ENCODE measurements at places on chromosomes 2 and 18.

- DNase-seq: no peak
Measured at GRCh38 chr2:208101716-208102631, 22.4 kb downstream of the CRYGD start.

- DNase-seq: no peak
Measured at GRCh38 chr2:74841641-74842040, 7.7 kb downstream of the HK2 start.

DNA sequence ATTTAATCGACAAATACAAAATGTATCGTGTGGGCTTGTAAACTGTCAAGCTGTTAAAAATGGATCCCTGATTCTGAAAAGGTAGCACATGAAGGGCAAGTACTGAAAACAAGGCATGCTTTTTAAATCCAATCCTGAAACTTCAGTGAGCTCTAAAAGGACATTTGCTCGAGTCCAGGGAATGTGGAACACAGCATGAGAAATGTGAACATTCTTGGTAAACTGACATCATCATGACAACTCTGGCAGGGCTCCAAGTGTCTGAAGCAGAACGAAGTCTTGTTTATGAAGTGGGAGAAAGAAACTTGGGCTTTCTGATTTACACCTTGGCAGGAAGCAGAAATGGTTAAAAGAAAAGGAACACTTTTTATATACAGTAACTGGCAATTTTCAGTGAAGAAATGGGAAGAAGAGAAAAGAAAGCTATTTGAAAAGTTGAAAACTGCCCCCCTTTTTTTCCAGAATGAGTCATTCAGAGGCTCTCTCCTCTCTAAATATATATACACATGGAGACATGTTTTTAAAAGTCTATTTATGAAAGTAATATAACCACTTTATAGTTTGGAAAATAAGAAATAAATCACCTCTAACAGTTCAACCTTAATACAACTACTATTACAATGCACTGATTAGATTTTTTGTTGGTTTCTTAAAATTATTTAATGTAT, 120.8 kb downstream of the GAREM1 start:
- DNase-seq: peak; percentile 92

GRCh38 chr2:120398051-120398995, 52.4 kb downstream of the INHBB start:
- DNase-seq: no peak

- DNase-seq: no peak
Measured at GRCh38 chr18:54973046-54973445, 13.8 kb upstream of the CCDC68 start.

- DNase-seq: peak; percentile 84
Measured at GRCh38 chr2:218292048-218293014, at the start of gene TMBIM1. Gene TMBIM1 (minus strand): TSS chr2:218292503. CDS start chr2:218282141, 10,362 bp downstream.

DNA sequence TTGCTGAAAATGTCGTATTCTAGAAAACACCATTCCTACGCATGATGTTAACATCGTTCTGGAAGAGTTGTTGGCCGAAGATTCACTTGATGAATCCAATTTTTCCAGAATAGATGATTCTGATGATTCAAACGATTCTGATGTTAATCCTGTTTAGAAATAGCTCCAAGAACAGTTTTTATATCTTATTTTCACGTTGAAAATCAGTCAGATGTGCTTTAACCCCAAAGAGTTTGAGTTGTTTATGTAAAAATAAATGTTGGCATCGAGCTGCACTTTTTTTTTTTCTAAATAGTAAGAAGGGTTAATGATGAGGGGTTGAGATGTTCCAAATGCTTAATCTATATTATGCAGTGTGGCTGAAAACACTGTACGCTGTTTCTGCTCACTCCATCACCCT, 99.9 kb upstream of the LINC00305 start:
- DNase-seq: no peak

DNA sequence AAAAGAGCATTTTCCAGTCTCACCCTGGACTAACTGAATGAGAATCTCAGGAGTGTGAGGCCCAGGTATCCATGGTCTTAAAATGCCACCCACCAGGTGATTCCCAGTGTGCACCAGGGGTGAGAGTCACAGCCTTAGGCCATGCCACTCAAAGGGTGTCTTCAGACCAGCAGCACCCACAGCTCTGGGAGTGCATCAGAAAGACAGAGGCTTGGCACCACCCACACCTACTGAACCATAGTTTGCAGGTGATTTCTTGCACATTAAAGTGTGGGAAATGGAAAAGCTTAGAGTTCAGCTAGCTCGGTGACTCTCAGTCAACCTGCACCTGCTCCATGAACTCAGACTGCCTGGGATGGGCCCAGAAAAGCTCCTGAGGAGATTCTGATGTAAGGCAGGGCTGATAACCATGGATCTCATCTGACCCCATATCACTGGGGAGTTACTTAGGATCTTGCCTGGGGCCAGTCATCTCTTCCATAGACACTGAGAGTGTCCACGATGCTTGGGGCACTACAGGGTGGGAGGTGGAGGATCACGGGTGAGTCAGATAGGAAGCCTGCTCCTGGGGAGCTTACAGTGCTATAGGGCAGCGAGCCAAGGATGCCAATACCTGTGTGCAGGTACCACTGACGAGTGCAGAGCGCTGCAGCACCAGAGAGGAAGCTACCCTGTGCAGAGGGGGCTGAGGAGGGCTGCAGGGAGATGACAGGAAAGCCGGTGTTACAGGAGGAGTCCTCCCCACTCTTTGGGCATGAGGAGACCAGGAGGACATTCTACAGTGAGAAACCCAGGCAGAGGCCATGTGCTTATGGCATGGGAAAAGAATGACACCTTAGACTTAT, 4.6 kb downstream of the IL37 start:
- DNase-seq: no peak

DNA sequence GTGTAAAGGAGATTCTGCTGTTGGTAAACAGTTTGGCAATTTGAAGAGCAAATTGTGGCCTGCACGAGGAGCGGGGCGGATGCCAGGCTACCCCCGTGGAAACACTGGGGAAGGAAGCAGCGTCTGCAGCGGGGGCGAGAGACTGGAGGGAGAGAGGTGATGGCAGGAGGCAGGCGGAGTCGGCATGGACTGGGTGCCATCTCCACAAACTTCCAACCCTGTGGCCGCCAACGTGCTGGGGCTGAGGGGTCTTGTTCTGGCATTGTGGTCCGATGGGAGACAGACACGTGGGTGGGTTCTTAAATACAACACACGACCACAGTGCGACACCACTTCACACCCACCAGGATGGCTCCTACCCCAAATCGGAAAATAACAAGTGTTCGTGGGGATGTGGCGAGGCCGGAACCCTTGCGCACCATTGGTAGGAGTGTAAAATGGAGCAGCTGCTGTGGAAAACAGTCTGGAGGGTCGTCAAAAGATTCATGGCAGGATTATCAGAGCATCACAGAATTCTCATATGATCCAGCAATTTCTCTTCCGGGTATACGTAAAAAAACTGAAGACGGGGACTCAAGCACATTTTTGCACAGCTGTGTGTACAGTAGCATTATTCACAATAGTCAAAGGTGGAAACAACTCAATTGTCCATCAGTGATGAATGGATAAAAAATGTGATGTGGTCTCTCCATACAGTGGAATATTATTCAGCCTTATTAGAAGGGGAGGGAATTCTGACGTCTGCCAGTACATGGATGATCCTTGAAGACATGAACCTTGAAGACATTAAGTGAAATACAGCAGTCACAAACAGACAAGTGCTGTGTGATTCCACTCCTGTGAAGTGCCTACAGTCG, 82.4 kb upstream of the HPCAL1 start:
- no peak for DNase-seq

DNA sequence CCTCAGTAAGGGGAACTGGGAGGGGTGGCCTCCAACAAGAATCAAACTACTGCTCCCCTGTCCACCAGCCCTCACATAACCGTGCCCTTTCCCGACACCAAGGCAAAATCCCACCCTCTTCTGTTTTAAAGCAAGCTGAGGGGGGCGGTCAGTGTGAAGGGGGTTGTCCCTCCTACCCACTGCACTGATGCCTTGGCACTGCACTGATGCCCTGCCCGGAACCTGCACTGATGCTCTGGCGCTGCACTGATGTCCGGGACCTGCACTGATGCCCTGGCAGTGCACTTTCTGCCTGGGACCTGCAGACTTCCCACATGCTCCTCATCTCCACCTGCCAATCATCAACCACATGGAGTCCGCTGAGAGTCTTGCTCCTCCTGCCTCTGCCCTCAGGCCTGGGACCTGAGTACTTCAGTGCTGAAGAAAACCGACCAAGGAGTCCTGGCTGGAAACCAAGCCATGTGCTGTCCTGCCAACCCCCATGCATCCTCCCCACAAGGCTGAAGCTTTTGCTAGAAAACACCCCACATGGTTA, 179.5 kb downstream of the SMAD2 start:
- DNase-seq: no peak

GRCh38 chr2:36376319-36376765, 20.8 kb downstream of the CRIM1 start:
- DNase-seq: peak; percentile 70

DNA sequence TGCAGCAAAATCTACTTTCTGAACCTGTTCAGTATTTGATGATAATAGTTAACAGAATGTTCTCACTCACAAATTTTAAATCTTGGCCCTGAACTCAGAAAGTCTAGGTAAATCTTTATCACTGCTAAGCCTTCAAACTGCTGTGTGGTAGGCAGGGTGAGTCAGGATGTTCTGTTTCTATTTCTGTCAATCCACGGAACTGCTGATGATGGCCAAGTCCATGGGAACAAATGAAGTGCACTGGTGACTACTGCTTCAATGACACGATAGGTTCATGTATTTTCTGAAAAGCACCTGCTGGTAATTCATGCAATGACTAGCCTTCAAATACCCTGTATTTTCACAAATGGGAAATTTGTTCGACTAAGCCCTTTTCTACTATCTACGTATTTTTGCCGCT, 14.2 kb downstream of the NIFK start:
- DNase-seq: no peak

- DNase-seq: peak; percentile 73
Measured at GRCh38 chr2:33521791-33522281, 45.4 kb downstream of the RASGRP3 start.

DNA sequence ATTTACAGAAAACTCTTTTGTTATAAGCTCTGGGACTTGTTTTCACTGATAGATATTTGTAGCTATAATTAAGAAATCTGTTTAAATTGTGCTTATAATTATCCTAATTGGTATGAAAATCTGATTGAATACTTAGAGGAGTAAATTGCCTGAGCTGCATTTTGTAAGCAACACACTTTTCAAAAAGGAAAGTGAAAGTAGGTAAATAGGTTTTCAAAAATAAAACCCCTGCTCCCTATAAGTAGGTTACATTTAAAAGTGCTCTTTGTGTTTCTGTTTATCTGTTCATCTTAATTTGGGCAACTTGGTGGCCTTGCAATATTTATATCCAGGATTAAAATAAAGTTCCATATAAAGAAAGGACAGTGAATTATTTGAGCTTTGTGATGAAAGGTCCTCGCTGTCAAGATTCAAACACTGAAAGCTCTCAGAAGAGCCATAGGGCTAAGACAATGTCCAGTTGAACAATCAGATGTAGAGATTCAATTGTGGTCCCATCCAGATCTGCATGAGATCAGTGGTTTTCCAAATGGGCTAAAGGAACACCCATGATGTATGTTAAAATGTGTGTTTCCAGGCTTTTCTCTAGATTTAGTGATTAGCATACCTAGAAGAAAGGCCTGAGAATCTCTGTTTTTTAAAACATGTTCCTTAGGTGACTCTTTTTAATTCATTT, 371.6 kb downstream of the RPRM start:
- no peak for DNase-seq

DNA sequence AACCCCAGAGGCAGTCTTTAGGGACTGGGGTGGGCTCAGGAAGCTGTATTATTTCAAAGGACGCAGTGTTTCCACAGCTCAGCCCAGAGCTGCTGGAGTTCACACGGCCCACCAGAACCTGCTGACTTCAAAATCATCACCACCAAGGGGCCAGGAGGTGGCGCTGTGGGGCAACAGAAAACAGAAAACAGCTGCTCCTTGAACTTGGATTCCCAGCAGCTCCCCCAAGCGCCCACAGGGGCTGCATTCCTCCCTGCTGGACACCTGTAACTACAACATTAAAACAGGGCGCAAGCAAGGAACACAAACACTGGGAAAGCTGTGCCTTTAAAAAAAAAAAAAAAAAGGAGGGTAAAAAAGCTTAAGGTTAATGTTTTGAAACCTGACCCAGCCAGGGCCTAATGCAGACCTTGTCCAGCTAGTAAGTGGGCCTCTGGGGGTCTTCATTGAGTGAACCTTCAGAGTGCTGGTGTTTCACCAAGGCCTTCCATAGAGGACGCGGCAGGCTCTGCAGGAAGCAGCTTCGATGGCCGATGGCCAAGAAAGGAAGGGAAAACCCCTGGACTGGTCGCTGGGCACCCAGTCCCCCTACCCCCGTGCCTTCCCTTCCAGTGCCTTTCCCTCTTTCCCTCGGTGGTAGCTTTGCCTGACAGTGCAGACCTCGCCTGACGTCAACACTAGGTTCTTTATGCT, 25.9 kb downstream of the MLPH start:
- peak; percentile 87 for DNase-seq

GRCh38 chr2:200845669-200846325, 18.7 kb downstream of the CLK1 start:
- DNase-seq: no peak

DNA sequence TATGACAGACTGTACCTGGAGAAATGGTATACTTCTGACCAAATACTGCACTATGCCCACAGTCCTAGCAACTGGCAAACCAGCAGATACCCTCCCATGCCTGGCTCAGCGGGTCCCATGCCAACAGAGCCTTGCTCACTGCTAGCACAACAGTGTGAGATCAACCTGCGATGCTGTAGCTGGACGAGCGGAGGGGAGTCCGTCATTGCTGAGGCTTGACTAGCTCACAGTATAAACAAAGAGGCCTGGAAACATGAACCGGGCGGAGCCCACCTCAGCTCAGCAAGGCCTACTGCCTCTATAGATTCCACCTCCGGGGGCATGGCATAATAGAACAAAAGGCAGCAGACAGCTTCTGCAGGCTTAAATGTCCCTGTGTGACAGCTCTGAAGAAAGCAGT, 93.2 kb upstream of the CAB39 start:
- no peak for DNase-seq

DNA sequence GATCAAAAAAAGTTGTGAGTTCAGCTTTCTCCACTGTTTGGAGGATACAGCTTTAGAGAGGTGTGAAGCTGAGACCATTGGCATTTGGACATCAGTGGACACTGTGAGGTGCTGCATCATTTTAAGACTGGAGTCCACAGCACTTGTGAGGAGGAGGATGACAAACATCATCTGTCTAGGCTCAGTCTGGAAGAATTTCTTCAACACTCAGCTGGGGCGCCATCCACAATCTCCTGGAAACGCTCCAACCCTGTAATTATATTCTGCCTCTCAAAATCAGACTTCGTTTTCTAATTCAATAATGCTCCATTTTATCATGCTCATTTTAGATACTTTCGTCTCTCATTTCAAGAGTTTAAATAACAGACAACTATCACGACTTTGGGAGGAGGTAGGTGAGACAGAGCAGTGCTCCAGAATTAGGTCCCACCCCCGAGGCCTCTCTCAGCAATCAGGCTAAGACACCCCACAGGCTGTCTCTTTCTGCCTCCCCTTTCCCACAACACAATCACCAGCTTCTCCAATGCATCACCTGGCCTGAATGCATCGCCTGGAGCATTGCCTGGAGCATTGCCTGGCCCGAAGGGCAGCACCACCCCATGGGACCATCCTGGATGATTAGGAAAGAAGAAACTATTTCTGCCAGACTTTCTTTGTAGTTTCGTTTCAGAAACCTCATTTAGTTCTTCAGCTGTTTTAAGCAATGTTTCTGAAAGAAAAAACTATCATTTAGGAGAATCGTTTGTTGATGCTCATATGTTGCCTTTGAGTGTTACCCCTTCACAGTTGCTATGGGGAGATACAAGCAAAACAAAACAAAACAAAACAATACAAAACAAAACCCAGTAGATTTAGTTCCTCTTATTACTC, 37.0 kb upstream of the DPP10 start:
- no peak for DNase-seq

Data from hindlimb muscle (tissue), 1 donor.